ENCODE measurements at places on chromosomes 16 and 17. TPM values are rescaled to one million over a fixed set of nuclear protein-coding genes. Genes with fewer than 3 reads are reported as not detected.

The NGFR gene
- 209 TPM for total RNA-seq

The PIMREG gene
- 0.42 TPM for total RNA-seq

DNA sequence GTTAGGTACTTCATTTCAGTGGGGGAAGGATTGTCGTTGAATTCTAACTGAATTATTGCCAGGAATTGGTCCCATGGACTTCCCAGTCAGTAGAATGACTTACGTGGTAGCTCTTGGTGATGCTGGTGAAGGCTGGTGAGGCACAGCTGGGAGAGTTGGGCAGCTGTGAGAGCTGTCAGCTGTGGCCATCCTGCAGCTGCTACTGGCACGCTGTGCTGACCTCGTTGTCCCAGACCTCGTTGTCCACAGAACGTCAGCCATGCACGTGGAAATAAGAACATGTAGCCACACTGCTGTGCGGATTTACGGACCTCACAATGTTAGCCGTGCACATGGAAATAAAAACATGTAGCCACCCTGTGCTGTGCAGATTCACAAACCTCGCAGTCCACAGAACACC, 102.3 kb downstream of the NPIPB11 start:
- DNase-seq, result no peak

GRCh38 chr16:75203667-75204409, 3.1 kb downstream of the CTRB2 start:
- no peak for DNase-seq

DNA sequence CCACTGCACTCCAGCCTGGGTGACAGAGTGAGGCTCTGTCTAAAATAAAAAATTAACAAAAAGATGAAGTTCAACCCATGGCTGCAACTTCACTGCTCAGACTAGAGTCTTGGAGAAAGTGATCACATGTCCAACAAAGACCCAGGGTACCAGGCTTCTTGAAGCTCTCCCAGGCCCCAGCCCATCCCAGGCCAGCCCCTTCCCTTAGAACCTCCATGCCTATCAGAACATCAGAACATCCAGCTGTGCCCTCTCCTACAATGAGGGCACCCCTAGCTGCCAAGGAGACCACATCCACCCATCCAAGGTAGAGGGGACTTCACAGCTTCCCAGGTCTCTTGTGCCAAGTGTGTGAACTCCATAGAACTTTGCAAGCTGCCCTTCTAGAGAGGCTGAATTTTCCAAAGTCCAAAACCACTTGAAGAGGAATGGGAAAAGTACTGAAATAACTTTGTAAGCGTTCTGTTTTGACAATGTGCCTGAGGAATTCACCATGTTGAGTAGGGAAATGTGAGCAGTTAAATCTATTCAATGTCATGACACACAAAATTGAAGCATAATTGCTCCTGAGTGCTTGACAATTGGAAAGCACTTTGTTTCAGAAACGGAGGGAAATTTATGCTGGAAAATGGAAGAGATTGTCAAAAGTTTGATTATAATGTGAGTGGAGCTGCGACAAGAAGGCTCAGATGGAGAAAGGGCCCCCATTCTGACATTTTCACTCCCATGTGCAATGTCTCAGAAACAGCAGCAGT, 230.4 kb downstream of the ZNF423 start:
- no peak for DNase-seq

- no peak for DNase-seq
These were observed 825 bp downstream of the SLC4A1 start for GRCh38 chr17:44267165-44267455.

GRCh38 chr16:72848028-72848400, 199.9 kb downstream of the ZFHX3 start:
- no peak for DNase-seq

- no peak for DNase-seq
These were observed 322 bp upstream of the KLHL11 start for GRCh38 chr17:41865596-41865893.

GRCh38 chr16:31529108-31529936, 1.6 kb downstream of the AHSP start:
- DNase-seq, result no peak

DNA sequence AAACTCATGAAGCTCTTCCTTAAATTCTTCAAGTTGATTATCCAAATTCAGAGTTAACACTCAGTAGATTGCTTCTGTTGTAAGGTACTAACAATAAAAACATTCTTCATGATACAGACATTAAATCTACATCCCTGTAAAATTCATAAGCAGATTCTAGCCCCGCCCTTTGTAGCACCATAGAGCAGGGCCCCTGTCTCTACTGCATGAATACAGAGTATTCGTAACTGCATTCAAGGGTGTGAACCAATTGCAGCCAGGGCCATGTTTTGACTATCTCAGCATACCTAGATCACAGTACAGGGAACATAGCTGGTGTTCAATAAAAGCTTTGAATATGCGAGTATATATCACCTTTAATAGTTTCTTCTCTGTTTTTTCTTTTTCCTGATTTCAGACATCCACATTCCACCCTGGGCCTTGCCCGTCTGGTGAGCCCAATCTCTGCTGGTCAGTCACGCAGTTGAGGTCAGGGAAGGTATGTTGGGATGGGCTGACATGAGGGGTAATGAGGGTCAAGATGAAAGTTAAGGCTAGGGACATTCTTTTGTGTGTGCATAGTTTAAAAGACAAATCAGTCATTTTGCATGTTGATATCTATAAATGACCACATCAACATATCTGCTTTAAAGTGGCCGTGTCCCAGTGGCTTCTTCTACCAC, 33.0 kb downstream of the KCNJ16 start:
- DNase-seq, result no peak

GRCh38 chr16:287298-287811, 4.4 kb downstream of the PDIA2 start:
- DNase-seq, result no peak

GRCh38 chr16:77234611-77235010, 35.4 kb downstream of the SYCE1L start:
- no peak for DNase-seq

GRCh38 chr16:66054095-66054494, 312.4 kb upstream of the CDH5 start:
- DNase-seq, result no peak

DNA sequence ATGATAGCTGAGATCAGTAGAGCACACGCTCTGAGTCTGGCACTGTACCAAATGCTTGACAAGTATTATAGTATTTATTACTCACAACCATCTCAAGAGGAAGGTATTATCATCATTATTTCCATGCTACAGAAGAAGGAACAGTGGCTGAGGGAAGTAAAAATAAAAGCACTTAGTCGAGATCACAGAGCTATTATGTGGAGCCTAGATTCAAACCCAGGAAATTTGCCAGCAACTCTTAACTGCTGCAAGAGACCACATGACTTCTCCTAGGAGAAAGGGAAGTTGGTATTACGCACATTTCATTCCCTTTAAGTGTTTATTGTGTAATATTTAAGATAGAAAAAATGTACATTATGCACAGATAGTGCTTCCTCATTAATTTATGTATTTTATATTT, 1.0 kb upstream of the RHOT1 start:
- no peak for DNase-seq

- no peak for DNase-seq
These were observed 21.5 kb upstream of the MYH13 start for GRCh38 chr17:10394201-10394887.

GRCh38 chr16:57092786-57093411, 516 bp downstream of the CPNE2 start:
- DNase-seq, result no peak

DNA sequence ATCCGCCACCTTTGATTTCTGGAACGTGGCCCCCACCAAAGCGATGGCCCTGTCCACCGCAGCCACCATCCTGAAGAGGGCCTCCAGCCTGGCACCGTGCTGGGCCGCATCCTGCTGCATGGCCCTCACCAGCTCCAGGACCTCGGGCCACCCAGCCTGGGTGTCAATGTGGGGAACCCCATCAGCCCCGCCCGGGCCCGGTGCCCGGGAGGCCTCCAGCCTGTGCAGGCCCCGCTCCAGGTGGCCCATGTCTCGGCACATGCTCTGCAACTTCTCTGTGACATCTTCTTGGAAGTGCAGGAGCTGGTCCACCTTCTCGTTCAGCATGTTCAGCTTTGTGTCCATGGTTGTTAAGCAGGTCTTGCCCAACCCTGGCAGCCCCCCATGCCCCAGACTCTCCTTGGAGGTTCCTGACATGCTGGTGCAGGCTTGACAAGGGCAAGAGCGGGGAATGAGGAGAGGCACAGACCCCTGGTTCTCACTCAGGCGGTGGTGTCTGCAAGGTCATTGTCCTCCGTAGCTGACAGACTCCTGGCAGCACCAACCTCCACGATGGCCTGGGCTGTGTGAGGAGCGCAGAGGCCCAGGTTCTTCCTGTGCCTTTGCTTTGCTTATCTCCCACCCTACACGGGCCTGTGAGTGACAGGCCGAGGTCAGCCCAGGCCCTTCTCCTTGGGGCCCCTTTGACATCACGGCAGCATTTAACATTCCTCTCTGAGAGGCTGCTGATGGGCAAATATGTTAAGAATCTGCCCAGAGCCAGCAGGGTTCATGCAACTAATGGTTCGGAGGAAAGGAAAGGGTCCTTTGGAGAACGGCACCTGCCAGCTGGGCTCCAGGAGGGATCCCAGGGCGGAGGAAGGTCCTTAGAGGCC, at the start of gene MYLK3:
MYLK3 (minus strand) TSS at position 568 of the 875 bp plus-strand sequence; CDS start at position 417, 151 bp downstream.
- no peak for DNase-seq

All from tibial nerve (tissue), 4 donors.